ENCODE measurements at places on chromosomes 1 and 21.

DNA sequence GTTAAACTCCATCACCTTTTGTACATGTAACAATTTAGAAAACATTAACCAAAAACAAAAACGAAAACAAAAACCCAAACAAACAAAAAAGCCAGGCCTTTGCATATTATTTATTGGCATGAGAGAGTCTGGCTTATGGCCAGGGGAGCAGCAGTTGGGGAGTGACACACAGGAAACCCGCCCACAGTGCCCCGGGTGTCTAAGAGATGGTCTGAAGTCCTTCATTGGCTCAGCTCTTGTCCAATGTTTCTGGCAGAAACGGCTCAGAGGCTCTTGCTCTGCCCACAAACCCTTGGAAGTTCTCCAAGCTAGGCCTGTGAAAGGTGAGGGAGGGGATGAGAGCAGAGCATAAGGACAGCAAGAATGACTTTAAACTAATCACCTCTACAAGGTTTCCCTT lies 131.5 kb downstream of the CNIH3 start:
- DNase-seq = peak; percentile 22

- DNase-seq = peak; percentile 24
Observed at GRCh38 chr1:207831517-207832327, 79.2 kb downstream of the CD34 start.

GRCh38 chr1:172155766-172156165 lies 264.7 kb upstream of the C1orf105 start:
- DNase-seq = no peak

- peak; percentile 43 for DNase-seq
Observed at GRCh38 chr1:84907095-84907827, 14.3 kb upstream of the LPAR3 start.

DNA sequence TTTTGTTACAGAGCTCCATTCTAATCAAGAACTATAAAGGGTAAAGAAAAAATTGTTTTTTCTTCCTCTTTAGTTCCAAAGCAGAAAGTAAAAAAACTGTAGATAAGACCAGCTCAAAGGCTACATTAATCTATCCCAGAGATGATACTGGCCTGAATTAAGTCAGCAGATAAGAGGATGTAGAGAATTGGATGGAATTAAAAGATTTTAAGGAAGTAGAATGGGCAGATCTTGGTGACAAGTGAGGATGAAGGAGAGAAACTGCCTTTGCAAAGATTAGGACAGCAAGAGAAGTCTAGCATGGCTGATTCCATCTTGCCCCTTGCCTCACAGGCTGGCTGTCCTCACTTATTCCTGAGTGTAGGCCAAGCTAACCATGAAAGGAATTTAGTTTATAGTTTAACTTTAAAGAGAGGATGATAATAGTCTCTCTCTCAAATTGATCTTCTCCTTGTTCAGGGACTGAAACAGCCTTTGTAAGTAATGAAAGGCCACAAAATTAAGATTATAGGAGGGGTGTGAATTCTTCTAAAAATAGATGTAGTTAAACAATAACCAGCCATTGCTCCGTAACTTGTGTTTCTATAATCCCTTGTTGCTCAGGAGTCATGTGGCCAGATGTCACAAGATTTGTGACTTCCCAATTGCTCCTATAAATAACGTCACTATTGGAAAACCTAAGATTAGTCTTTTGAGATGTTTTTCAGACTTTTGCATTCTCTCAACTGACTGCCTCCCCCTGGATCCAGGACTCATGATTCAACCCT lies 265.0 kb upstream of the USP24 start:
- DNase-seq = no peak

DNA sequence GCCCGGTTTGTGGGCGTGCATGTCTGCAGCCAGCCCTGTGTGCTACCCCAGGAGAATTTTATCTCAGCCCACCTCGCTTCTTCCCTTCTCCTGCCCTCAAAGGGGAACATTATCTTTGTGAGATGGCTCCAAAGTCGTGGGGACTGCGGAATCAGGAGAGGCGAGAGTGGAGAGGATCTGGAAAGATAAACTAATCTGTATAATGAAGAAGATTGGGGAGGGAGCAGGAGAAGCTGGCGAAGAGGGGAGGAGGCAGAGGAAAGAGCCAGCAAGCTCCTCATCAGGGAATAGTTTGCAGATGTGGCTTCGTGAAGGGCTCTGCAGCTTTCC lies 310.3 kb downstream of the MATN1 start:
- no peak for DNase-seq

DNA sequence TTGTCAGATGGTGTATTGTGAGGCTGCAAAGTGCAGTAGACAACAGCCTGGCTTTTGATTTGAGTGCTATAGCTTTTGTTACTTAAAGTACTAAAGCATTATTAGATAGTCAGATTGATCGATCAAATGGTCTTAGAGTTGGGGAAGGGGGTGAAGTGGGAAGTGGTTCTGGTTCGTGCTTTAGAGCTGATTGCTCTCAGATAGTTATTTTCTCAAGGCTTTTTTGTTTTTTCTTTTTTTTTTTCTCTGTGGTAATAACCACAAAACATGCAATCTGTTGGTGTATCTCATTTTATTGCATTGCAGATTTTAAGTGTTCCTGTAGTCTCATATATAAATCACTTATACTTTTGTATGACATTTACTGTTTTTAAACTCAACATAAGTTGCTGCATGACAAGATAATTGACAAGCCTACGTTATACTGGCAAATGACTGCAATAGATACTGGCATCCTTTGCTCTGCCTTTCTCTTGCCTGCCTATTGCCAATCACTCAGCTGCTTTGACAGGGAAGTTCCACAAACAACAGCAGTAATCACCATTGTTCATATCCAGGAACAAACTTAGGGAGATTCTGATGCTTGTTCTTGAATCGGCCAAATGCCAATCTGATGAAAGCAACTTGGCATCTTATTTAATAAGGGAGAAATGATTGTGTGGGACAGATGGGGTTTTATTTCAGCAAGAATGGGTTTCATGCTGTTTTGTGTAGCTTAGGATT lies 125.0 kb upstream of the B3GALT2 start:
- peak; percentile 27 for DNase-seq

GRCh38 chr1:21696931-21697330 lies 27.8 kb upstream of the RAP1GAP start:
- DNase-seq = no peak

DNA sequence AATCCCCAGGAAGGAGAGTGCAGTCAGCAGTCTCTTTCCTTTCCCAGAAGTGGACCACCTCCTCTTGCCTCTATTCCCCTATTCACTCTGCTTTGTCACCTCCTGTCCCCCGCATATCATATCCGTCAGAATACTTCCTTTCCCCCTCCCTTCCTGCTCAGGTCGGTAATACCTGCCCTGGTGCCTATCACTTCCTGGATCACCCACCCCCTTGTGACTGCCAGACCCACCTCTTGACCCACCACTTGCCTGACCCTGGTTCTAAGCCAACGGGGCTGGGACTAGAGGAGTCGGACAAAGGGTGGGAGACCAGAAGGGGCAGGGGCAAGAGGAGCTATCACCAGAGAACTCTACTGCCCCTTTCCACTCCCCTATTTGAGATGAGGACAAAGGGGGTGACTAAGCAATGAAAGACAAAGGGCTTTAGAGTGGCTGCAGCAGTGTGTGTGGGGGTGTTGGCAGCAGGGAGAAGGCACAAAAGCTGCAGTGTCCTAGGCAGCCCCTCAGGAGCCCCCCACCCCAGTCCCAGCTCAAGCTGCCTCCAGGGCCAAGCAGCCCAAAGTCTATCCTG lies 1.7 kb upstream of the ADAMTS4 start:
- DNase-seq = no peak

- peak; percentile 42 for DNase-seq
Observed at GRCh38 chr1:105585791-105586190, 1470.7 kb upstream of the PRMT6 start.

DNA sequence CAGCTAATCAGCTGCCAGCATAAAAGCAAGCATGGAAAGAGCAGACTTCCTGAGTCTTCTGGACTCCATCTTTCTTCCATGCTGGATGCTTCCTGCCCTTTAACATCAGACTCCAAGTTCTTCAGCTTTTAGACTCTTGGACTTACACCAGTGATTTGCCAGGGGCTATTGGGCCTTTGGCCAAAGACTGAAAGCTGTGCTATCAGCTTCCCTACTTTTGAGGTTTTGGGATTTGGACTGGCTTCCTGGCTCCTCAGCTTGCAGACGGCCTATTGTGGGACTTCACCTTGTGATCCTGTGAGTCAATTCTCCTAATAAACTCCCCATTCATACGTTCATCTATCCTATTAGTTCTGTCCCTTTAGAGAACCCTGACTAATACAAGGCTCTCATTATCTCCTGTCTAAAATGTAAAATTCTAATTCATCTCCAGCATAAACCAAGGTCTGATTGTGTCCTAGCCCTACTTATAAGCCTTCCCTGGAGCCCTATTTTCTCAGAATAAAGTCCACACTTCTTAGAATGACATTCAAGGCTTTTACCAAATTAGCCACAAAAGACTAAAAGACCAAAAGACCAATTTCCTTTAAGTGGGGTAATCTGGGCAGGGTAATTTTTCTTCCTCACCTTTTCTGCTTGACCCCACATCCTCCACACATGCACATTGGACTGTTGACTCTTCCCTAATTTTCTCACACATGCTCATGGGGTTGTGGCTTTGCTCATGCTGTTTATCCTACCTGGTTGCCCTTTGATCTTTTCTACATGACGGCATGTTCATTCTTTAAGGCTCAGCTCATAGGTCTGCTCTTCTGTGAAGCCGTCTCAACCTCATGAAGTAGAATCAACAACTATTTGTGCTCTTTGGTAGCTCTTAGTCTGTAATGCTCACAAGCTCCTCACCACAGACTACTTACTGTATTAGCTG lies 18.1 kb upstream of the ENAH start:
- DNase-seq = peak; percentile 73

GRCh38 chr1:92502247-92502646 lies 15.5 kb upstream of the GFI1 start:
- DNase-seq = peak; percentile 68

- no peak for DNase-seq
Observed at GRCh38 chr1:81803431-81804110, 2.8 kb downstream of the ADGRL2 start.

DNA sequence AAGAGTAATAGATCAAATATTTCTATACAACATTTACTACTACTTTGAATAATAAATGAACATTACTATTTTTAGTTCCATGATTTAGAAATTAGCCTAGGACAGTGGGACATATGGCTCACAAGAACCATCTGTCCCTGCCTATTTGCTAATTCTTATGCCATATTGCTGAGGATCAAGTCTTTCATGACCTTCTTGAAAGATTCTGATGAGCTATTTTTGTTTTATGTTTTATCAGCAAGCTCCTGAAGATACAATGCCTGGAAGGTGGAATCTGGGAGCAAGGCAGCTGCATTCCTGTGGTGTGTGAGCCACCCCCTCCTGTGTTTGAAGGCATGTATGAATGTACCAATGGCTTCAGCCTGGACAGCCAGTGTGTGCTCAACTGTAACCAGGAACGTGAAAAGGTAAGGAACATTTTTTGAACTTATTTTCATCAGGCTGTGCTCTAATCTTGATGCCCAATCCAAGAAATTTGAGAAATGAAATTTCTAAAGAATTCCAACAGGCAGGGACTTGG lies 326.7 kb downstream of the PAPPA2 start:
- peak; percentile 38 for DNase-seq
